Left kidney (tissue), 8 donors: ENCODE measurements at places on chromosomes 2 and 18. TPM values are rescaled to one million over a fixed set of nuclear protein-coding genes. Genes with fewer than 3 reads are reported as not detected.

Gene TRIM43
- polyA plus RNA-seq = 0.62 TPM

Gene SCN3A
- 0.60 TPM for polyA plus RNA-seq

Gene MAPK4
- polyA plus RNA-seq = 8.9 TPM

Gene CEP192
- 46.6 TPM for polyA plus RNA-seq

Gene PLEKHH2
- 66.9 TPM for polyA plus RNA-seq

Gene C2orf66
- 0.98 TPM for polyA plus RNA-seq

Gene MC5R
- 0.22 TPM for polyA plus RNA-seq

Gene SPHKAP
- polyA plus RNA-seq = 4.2 TPM

Gene RNASEH1
- polyA plus RNA-seq = 21.2 TPM

Gene SNED1
- polyA plus RNA-seq = 8.2 TPM

Gene SCG2
- 0.75 TPM for polyA plus RNA-seq

Gene FAM110C
- polyA plus RNA-seq = 15.4 TPM

Gene C2orf72
- 4.0 TPM for polyA plus RNA-seq

Gene HNMT
- 78.8 TPM for polyA plus RNA-seq

Gene MARS2
- 8.0 TPM for polyA plus RNA-seq

Gene HTR2B
- polyA plus RNA-seq = 16.3 TPM

Gene ACADL
- 31.5 TPM for polyA plus RNA-seq

Gene ANKRD23
- polyA plus RNA-seq = 5.0 TPM

Gene RAB27B
- 3.8 TPM for polyA plus RNA-seq

Gene KIF3C
- polyA plus RNA-seq = 16.8 TPM

Gene ZNF804A
- polyA plus RNA-seq = 2.1 TPM

Gene OSBPL6
- polyA plus RNA-seq = 7.6 TPM

Gene GPR55
- 0.17 TPM for polyA plus RNA-seq

Gene FBXO41
- polyA plus RNA-seq = 2.1 TPM

Gene DCDC2C
- 0.65 TPM for polyA plus RNA-seq

Gene CNGA3
- not detected for polyA plus RNA-seq

Gene ANXA4
- 201 TPM for polyA plus RNA-seq

Gene ASIC4
- polyA plus RNA-seq = 0.20 TPM

Gene DSC1
- 2.9 TPM for polyA plus RNA-seq

Gene IL18R1
- polyA plus RNA-seq = 3.2 TPM

Gene FAM161A
- polyA plus RNA-seq = 32.7 TPM

Gene KANSL3
- 70.6 TPM for polyA plus RNA-seq

Gene CTNNA2
- 3.9 TPM for polyA plus RNA-seq

Gene C1GALT1C1L
- 4.1 TPM for polyA plus RNA-seq

Gene CCL20
- polyA plus RNA-seq = 0.48 TPM

Gene ASB18
- 0.15 TPM for polyA plus RNA-seq

Gene CD8B2
- 0.23 TPM for polyA plus RNA-seq

Gene CIB4
- polyA plus RNA-seq = 0.48 TPM

Gene APCDD1
- polyA plus RNA-seq = 74.6 TPM

Gene TCF4
- 77.2 TPM for polyA plus RNA-seq

Gene ITPRIPL1
- polyA plus RNA-seq = 5.2 TPM

Gene IL1B
- polyA plus RNA-seq = 0.65 TPM

Gene CEBPZOS
- polyA plus RNA-seq = 65.4 TPM

Gene CNTNAP5
- 0.03 TPM for polyA plus RNA-seq

Gene RBM43
- polyA plus RNA-seq = 15.8 TPM

Gene DHX57
- 59.9 TPM for polyA plus RNA-seq

Gene SIX3
- not detected for polyA plus RNA-seq

Gene SLC9A2
- polyA plus RNA-seq = 8.0 TPM

Gene NPAS2
- 16.8 TPM for polyA plus RNA-seq

Gene FBXO36
- 7.6 TPM for polyA plus RNA-seq

Gene RESP18
- not detected for polyA plus RNA-seq

Gene RAD51AP2
- 0.38 TPM for polyA plus RNA-seq

Gene DYNC1I2
- polyA plus RNA-seq = 197 TPM

Gene TRMT61B
- 30.4 TPM for polyA plus RNA-seq

Gene MC2R
- not detected for polyA plus RNA-seq

Gene GALNT14
- polyA plus RNA-seq = 47.6 TPM

Gene ATP6V1B1
- 58.5 TPM for polyA plus RNA-seq
